ENCODE measurements at places on chromosomes 1 and 21. TPM values are rescaled to one million over a fixed set of nuclear protein-coding genes. Genes with fewer than 3 reads are reported as not detected.

GRCh38 chr1:184483101-184483683, 96.4 kb downstream of the C1orf21 start:
- DNase-seq, result no peak
- peaks cover 47% of the 10 kb centered on the region for H3K4me1 ChIP-seq
- H3K27ac ChIP-seq, result no peak overlapping the region
- no peaks in the 10 kb centered on the region for H3K27me3 ChIP-seq
- no peaks in the 10 kb centered on the region for H3K36me3 ChIP-seq

- H3K4me3 ChIP-seq, result no peak overlapping the region
- H3K27me3 ChIP-seq, result no peaks in the 10 kb centered on the region
- no peaks in the 10 kb centered on the region for H3K36me3 ChIP-seq
- DNase-seq, result peak; percentile 33
Observed at GRCh38 chr1:40625076-40625475, 40.4 kb downstream of the RIMS3 start.

- no peaks in the 10 kb centered on the region for H3K36me3 ChIP-seq
- no peaks in the 10 kb centered on the region for H3K4me1 ChIP-seq
- no peak overlapping the region for H3K4me3 ChIP-seq
- no peaks in the 10 kb centered on the region for H3K27me3 ChIP-seq
- no peak overlapping the region for H3K27ac ChIP-seq
- no peak for DNase-seq
Observed at GRCh38 chr1:231139659-231140654, 21.9 kb upstream of the TRIM67 start.

GRCh38 chr1:181206979-181207790, 118.7 kb downstream of the IER5 start:
- no peak overlapping the region for H3K27ac ChIP-seq
- H3K4me1 ChIP-seq, result peaks cover 11% of the 10 kb centered on the region
- no peaks in the 10 kb centered on the region for H3K27me3 ChIP-seq

DNA sequence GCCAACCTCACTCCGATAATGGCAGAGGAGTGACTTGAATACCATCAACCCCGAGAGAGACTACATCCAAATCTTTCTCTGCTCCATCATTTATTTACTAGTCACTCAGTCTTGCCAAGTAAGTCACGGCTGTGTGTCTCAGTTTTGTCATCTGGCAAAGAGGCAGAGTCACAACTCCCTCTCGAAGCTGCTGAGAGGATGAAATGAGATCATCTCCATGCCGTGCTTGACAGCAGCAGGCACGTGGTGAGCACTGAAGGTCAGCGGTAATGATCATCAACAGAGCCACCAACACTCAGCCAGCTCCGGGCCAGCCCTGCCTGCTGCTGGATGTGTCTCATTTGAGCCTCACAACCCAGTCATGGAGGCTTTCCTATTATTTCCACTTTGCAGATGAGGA, 19.9 kb downstream of the ALDH4A1 start:
- DNase-seq, result no peak
- H3K4me3 ChIP-seq, result no peak overlapping the region
- no peaks in the 10 kb centered on the region for H3K27me3 ChIP-seq
- H3K4me1 ChIP-seq, result peaks cover 5% of the 10 kb centered on the region

DNA sequence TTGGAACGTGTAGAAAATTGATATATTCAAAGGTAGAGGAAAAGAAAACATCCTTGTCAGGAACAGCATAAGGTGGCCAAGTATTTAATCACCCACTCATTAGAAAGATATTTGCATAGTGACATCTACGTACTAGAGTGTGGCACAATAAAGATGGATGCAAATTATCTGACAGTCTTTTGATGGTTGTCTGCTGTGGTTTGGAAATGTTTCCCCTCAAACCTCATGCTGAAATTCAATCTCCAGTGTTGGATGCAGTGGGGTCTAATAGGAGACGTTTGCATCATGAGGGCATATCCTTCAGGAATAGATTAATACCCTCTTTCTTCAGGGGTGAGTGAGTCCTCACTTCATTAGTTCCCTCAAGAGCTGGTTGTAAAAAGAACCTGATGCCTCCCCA, 34.1 kb upstream of the RUNX1 start:
- H3K27ac ChIP-seq, result no peak overlapping the region
- no peak overlapping the region for H3K4me3 ChIP-seq
- no peaks in the 10 kb centered on the region for H3K27me3 ChIP-seq
- H3K4me1 ChIP-seq, result no peaks in the 10 kb centered on the region
- 0 out of 2 replicates have a peak, but pooled peaks cover 4% of the 10 kb centered on the region for H3K36me3 ChIP-seq

The COL11A1 gene
- 19.2 TPM for total RNA-seq
